ENCODE measurements at places on chromosomes 6 and 20.

GRCh38 chr6:136117081-136117480 lies 133.0 kb downstream of the MTFR2 start:
- peak; percentile 1 for DNase-seq

GRCh38 chr6:30711758-30712380 lies 5.2 kb downstream of the MDC1 start:
- no peak for DNase-seq

GRCh38 chr6:169720207-169720855 lies 4.0 kb downstream of the PHF10 start:
- no peak for DNase-seq

DNA sequence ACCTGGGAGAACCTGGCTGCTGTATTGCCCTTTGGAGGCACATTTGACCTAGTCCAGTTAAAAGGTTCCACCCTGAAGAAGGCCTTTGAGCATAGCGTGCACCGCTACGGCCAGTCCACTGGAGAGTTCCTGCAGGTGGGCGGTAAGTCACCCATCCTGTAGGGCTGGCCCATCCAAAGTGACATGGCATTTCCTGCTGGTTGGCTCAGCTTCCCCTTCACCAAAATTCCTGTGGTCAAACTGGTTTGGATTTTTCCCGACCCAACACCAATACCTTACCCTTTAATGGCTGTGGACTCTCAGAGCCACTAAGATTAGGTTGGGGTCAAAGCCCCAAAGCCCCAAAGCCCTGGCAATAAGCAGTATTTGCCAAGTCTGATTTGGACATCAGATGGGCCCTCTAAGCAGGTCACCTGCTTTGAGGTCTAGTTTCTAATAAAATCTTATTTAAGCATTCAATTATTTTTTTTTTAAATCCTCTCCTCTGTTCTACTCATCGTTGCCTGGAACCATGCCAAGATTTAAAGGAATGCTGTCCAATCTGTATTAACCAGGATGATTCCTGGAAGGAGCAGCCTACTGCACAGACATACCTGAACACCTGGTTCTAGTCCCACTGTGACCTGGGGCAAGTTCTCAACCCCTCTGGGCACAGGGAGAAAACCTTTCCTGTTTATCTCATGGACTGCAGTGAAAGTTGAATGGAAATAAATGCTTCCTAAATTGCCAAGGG lies 40.8 kb downstream of the NT5E start:
- peak; percentile 45 for DNase-seq

GRCh38 chr6:39665861-39666260 lies 59.3 kb downstream of the KIF6 start:
- DNase-seq, result no peak

DNA sequence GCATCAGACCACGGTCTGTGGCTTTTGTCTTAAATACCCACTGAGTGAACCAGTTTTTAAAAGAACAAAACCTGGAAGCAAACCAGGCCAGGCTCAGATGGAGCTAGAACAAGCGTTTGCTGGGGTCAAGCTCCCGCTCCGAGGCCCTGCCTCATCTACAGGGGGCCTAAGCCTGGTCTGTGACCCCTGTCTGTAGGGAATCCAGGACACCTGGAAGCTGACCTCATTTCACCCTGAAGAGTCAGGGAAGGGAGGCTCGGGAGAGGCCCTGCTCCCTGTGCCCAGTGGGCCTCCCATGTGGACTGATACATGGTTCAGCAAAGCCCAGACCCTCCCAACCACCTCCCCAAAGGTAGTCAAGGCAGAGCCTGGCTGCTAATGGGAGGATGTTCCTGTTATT lies 26.8 kb upstream of the DLGAP4 start:
- DNase-seq, result no peak

DNA sequence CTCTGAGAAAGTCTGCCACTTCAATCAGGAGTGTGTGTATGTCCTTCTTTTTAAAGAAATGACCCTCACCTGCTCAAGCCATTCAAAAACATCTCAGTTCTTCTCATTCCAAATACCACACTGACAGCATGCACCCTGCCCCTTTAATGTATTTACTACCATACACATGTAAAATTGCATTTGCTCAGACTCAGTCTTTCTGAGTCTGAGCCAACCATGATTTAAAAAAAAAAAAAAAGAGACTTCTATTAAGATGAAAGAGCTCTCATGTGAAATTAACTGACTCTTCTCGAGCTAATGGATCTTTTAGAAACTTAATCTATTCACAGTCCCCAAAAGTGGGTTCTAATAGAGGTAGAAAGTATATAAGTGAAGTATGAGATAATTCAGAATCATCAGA lies 1.4 kb upstream of the FILIP1 start:
- DNase-seq, result no peak

DNA sequence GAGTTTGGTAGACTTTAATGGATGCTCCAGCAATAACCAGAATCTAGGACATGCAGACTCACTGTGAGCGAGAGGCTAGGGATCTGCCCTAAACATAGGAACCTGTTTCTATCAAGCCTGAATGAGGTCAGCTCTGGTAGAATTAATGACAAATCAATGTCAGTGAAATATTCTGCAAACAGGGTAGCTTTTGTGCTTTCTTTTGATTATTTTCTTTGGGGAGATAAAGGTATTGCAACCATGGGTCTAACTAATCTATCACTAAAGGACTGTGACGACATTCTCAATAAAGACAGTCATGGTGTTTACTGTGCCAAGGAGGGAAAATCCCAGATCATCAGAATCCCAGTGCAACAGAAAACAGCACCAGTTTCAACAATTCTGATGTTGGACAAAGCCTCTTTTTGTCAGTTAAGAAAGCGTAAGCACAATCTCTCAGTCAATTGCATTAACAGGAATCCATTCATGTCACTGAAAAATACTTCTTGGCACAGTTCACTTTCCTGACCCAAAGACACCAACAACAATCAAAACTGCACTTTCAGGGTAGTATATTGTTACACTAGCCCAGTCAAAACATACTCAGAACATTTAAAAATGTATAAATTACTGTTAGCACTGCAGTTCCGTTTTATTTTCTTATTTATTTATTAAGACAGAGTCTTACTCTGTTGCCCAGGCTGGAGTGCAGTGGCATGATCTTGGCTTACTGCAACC lies 36.8 kb upstream of the SMIM29 start:
- DNase-seq, result no peak

GRCh38 chr6:86357877-86358276 lies 579.5 kb upstream of the HTR1E start:
- DNase-seq, result no peak

All from ELR (cell line).